ENCODE measurements at places on chromosomes 2 and 18.
A peak's percentile ranks its signal among the peaks of the same experiment; 100 is the strongest.

DNA sequence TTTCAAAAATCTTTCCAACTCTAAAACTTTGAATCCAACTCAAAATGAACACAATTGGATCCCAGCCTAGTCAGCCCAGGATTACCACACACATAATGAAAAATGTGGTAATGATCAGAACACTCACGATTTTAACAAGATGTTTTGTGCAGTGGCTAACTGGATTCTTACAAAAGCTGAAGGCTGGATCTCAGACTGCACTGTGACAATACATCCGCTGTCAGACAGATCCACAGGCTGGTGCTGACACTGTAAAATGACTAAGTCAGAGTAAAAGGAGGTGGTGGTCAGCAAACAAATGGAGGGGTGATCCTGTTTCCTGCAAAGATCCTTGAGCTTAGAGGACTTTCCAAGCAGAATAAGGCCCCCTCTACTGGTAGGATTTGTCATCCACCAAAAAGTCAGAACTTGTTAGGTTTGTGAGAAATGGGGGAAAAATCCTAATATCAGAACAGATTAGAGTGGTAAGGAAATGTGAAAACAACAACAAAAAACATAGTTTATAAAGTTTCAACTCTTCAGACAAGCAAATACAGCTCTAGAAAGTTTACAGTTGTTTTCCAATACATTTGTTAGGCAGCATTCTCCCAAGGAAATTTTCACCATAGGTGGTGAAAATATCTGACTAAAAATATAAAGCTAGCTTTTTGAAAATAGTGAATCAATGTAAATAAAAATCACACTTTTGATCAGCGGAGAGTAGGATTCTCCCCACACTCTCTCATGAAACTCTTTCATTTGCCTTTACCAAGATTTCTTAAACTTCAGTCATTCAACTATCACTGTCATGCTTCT, 211.9 kb downstream of the AGPS start:
- peak; percentile 78 for DNase-seq

DNA sequence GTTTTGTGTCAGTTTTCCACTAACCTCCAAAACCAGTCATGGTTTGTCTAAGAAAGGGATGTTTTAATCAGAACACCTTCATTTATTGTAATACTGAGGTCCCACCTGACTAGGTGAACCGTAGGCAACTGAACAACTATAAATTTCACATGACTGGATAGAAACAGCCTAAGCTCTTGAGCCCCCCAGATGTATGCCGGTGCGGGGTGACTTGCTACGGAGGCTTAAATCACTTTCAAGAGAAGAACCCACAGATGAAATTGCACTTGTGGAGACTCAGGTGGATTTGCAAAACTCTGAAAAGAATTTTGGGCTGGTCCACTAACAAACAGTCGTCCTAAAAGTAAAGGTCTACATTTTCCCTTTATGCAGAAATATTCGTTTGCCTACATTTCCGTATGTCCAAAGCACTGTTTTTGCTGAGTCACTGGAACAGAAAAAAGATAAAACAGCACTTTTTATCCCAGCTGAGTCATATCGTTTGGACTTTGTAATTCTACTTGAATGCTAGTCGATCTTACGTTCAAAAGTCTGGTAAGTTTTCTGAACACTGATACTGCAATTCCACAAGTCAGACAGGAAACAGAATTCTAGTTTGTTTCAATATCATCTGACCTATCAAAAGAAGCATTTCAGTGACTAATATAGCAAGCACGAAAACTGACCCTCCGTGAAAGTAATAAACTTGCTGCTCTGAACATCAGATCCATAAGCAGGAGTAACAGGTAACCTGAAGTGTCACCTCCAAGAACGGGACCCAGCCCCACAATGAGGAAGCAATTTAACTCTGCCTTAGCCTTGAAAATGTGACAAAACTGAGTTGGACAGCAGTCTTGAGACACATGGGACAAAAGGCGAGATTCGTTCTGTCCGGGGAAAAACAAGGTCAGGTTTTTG, 18.1 kb downstream of the ZNF516 start:
- peak; percentile 32 for DNase-seq

DNA sequence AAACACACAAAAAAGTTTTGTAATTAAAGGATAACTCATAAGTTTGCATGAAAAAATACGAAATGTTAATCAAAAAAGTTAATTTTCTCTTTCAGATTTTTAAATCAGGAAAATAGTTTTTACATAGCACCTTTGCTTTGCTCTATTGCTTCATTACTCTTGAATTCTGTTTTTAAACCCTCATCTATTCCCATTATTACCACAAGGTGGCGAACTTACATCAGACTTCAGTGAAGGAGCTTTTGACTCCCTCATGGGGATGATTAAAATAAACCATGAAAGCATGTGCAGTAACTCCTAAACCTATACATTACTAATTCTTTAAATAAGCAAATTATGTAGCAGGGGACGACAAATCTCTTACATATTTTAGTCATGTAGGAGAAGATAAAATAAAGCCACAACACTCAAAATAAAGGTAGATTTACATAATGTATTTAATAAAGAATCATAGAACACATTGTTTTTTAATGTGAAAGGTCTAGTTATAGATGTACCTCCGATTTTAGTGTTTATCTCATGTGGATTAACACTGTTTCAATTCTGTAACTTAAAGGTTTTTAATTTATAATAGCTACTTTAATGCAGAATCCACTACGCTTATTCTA, 105.2 kb downstream of the NETO1 start:
- DNase-seq = peak; percentile 73

- no peak for DNase-seq
Measured at GRCh38 chr2:130150181-130151144, 5.6 kb upstream of the CCDC74B start.

GRCh38 chr2:9103663-9104277, 100.3 kb upstream of the MBOAT2 start:
- DNase-seq = no peak

DNA sequence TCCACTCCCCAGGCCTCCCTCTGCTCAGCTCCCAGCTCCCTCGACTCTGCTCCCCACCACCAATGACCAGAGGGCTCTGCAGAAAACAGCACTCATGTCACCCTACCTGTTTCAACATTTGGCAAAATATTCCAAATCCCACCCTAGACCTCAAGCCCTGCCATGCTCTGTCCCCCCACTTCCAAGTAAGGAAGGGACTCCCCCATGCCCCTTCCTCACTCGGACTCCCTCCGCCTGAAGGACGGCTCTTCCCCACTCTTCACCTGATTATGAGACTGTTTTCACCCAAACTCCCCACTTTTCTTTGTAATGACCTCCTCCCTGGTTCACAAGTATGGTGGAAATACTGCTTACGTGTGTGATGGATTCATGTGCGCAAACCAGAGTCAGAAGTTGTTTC, 208.4 kb downstream of the MGAT5 start:
- DNase-seq = no peak

DNA sequence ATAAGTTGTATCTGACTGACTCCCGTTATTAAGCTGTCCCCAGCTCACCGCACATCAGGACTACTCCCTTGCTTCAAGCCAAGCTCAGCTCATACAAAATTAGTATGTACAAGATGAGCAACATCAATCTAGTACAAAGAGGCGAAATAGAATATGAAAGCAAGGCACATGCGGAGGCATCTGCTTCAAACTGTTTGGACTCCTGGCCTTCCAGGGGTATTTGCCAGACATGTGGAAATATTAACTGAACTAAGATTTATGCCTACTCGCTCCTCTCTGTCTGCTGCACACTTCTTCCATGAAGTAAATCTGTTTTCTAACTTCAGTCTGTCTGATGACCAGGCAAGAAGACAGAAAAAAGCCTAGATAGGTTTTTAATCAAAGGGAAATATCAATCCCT, 499.8 kb downstream of the PID1 start:
- no peak for DNase-seq

DNA sequence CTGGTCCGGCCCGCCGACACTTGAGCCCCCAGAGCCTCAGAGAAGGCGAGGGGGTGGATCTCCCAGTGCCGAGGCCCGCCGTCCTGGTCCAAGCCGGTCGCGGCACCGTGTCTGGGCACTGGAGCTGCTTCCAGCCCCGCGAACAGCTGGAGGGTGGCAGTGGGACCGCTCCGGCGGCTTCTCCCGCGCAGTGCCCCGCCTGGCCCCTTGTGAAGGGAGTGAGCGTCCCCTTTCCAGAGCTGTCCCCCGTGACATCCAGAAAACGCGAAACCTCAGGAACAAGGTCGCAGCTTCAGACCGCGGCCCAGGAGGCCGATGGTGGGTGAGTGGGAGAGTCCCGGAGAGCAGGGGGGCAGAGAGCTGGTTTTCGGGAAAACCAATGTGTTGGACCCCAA, 579 bp upstream of the EMX1 start:
- no peak for DNase-seq

DNA sequence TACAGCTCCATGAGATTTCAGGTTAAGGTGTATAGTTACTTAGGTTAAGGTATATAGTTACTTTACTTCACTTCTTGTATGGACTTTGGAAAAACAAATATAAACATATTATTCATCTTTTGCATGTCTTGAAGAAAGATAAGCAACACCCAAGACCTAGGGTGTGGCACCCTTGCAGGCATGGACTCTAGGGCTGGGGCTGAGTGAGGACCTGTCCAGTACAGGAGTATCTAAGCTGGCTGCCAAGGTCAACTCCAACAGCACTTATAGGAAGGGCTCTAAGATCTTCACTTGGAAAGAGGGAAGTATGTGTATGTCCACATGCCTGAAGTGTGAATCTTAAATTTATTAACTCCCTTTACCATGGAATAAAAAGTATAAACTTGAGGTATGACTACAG, 7.1 kb upstream of the TMEM163 start:
- no peak for DNase-seq

- no peak for DNase-seq
Measured at GRCh38 chr18:6857300-6857699, 127.8 kb downstream of the ARHGAP28 start.

DNA sequence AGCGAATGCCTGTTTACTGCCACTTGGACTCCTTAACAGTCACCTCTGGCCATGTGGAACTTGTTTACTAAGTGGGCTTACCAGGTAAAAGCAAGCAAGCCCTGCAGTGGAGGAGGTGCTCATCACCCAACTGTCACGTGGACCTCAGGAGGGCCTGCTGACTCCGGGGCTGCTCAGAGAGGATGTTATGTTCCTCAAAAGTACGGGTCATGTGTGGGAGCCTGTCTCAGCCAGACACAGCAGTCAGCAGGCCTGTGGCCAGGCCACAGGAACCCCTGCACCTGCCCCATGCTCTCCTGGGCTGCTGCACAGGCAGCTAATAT, 36.2 kb downstream of the AMER3 start:
- peak; percentile 24 for DNase-seq

DNA sequence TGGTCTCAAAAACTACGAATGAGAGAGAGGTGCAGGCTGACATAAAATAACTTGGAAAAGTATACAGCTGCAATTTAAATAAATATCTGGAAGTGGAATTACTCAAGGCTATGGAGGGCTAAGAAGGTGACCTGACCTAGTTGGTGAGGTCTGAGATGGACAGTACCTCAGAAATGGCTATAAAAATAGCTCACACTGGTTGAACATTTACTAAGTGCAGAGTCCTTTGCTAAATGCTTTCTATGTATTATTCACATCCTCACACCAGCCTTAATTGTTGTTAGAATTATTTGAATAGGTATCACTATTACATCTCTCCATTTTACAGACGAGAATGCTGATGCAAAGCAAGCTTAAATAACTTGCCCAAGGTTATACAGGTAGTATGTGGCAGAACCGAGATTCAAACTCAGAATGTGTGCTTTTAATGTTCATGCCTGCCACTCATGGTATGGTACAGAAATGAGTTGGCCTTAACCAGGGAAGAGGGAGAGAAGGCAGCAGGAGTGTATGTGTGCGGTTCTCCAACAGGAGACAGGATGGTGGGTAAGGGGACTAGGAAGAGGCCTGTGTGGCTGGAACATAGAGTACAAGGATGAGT, 37.4 kb downstream of the MRPL44 start:
- no peak for DNase-seq

DNA sequence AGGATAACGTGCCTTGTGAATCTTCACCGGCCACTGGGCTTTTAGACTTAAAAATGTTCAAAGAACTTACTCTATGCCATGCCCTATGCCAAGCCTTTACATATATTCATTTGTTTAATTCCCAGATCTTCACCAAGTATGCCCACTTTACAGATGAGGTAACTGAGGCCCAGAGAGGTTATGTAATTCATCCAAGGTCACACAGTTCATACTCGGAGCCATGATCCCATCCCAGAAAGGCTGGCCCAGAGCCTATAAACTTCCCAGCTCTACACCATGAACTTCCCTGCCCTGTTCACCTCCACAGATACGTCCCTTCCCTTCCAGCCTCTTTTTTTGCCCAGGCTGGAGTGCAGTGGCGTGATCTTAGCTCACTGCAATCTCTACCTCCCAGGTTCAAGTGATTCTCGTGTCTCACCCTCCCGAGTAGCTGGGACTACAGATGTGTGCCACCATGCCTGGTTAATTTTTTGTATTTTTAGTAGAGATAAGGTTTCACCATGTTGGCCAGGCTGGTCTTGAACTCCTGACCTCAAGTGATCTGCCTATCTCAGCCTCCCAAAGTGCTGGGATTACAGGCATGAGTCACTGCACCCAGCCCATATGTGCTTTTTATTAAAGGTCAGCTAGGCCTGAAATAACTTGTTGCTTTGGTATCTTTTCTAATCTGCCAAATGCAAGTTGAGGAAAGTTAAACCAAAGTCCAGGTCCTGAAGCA, 44.1 kb downstream of the MTHFD2 start:
- DNase-seq = no peak

- no peak for DNase-seq
Measured at GRCh38 chr2:231614559-231615057, 21.9 kb downstream of the TEX44 start.

- DNase-seq = no peak
Measured at GRCh38 chr18:26649193-26649543, 100.8 kb upstream of the KCTD1 start.

GRCh38 chr2:32835148-32835547, 111.6 kb upstream of the LTBP1 start:
- DNase-seq = no peak

GRCh38 chr2:239590995-239591915, 190.4 kb upstream of the HDAC4 start:
- DNase-seq = no peak

GRCh38 chr2:67309281-67309680, 87.9 kb upstream of the ETAA1 start:
- no peak for DNase-seq

DNA sequence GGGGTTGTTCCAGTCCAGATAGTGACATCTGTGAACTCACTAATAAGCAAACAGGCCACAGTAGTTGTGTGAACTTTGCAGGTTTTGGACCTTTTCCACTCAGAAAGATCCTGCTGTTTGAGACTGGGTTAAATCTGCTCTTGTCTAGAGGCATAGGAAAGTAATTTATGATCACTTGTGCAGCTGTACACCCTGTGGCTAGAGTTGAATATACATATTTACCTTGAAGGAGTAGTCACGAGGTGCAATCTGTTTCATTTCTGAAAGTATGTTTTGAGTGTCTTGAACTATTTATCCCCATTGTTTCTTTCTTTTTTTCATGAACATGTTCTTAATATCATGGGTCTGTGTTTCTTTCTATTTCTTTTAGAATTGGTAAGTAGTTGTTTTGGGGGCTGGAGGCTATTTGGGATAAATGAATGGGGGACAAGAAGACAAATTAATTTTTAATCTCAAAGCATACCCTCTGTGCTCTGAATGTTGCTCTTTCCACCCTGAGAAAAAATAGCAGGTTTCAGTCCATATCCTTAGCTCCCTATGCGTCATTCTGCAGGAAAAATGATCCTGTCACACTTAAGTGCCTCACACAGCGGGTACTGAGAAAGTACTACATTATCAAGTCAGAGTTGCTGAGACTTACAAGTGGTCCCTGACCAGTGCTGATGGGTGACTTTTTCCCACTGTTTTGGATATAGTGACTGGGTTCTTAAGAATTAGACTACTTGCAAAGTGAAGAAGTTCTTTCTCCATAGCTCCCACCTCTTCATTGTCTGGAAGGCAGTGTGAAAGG, 28.2 kb downstream of the DCC start:
- no peak for DNase-seq

All from SK-MEL-5 (cell line).